Inflammatory macrophage (primary cell): ENCODE measurements at places on chromosomes 16 and 17.

DNA sequence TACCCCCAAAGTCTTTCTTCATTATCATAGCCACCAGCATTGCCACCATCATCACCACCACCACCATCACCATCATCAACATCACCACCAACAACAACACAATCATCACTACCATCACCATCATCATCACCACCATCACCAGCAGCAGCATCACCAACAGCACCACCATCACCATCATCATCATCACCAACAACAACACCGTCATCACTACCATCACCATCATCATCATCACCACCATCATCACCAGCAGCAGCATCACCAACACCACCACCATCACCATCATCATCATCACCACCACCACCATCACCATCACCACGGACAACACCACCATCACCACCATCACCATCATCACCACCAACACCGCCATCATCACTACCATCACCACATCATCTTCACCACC, 500 bp upstream of the TMEM114 start:
- DNase-seq, result no peak

- peak; percentile 62 for DNase-seq
Observed at GRCh38 chr17:38898812-38899348, 26.5 kb upstream of the LASP1NB start.

DNA sequence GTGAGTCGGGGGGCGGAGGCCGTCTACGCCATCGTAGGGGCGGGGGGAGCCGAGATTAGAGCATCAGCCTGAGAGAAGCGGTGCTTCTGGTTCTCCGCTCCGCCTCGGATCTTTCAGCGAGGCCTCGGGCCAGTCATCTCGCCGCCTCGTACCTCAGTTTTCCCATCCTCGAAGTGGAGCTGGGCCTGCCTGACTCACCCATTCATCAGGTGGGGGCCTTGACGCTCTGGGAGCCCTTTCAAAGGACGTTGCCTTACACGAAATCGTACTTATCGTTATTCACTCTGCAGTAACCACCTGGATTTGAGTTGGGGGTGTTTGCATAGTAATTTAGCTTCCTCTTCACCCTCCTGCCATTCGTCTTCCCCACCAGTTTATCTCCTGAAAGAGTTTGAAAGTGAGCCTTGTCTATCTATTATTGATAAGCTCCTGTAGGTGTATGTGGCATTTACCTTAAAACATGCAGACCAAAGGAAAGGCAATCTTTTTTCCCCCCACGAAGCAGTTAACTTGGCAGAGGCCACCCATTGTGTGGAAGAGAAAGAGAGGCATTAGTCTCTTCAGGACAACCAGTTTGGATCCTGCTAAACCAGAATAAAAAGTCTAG, 674 bp downstream of the TAF15 start:
- DNase-seq, result no peak

GRCh38 chr16:53511403-53512280, 8.6 kb upstream of the AKTIP start:
- no peak for DNase-seq

GRCh38 chr17:57488856-57489255, 232.5 kb downstream of the MSI2 start:
- DNase-seq, result no peak

DNA sequence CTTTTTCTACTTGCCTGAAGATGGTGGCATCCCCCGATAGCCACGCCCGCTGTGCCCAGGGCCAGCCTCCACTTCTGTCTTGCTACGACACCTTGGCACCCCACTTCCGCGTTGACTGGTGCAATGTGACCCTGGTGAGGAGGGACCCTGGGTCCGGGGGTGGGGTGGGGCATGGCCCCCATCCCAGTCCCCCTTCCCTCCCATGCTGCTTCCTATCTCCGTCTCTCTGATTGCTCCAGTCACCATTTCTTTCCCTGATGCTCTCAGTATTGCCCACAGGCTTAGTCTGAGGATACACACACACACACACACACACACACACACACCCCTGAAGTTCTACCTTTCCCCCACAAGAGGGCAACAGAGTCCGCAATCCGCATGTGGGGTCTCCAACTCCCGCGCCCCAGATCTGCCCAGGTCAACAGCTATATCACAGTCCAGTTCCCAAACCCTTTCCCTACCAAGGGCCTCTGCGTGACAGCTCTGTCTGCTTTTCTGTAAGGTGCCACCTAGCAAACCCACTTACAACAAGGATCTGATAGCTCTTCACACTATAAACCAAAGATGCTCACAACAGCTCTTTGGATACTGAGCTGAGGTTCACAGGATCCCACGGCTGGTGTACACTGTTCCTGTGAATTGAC, 3.4 kb downstream of the SGCA start:
- peak; percentile 65 for DNase-seq

DNA sequence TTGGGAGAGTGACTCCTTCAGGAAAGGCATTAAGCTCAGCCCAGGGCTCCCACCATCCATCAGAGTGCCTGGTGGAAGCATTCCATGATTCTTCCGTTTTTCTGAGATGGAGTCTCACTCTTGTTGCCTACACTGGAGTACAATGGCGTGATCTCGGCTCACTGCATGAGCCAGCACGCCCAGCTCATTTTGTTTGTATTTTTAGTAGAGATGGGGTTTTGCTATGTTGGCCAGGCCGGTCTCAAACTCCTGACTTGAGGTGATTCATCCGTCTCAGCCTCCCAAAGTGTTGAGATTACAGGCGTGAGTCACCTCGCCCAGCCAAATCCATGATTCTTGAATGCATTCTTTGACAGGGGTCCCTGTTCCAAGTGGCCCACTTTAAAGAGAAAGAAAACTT, 23.1 kb downstream of the MIS12 start:
- DNase-seq, result no peak

GRCh38 chr17:77109764-77110359, 30.9 kb upstream of the SEC14L1 start:
- DNase-seq, result peak; percentile 48

DNA sequence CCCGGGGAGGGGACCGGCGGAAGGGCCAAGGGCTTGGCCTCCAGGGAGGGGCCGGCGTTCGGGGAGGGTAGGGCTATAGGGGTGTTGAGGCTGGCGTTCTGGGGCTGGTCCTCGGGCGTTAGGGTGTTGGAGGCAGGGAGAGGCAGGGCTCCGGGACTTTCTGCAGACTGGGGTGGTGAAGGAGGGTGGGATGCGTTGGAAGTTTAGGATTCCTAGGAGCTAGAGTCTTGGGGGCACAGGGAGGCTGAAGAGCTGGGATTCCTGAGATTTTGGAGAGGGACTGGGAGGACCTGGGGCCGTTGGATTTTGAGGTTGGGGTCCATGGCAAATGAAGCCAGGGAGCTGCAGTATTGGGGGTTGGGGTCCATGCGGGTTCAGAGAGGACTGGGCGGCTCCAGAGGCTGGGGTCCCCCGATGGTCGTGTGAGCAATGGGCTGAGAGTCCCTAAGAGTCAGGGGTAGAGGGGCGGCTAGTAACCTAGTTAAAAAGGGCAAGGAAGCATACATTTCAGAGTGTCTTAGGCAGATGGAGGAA, 740 bp downstream of the NFATC2IP start:
- no peak for DNase-seq

GRCh38 chr17:5485270-5486205, at the start of gene DERL2:
Gene DERL2, minus strand, starts transcription at chr17:5486178. Its CDS starts 17 bp downstream, at chr17:5486161.
- DNase-seq, result peak; percentile 3

- no peak for DNase-seq
Observed at GRCh38 chr17:33494151-33494550, 201.1 kb upstream of the ASIC2 start.

- DNase-seq, result peak; percentile 86
Observed at GRCh38 chr17:77437017-77437416, 296.2 kb downstream of the SEC14L1 start.
